ENCODE measurements at places on chromosomes 5 and 9. TPM values are rescaled to one million over a fixed set of nuclear protein-coding genes. Genes with fewer than 3 reads are reported as not detected.

The STX17 gene
- 41.5 TPM for total RNA-seq

The NUTM2F gene
- not detected for total RNA-seq

The PCDHB6 gene
- not detected for total RNA-seq

The NFIB gene
- total RNA-seq = 0.21 TPM

The SLC6A7 gene
- not detected for total RNA-seq

The CCDC183 gene
- 0.75 TPM for total RNA-seq

The PPP2CA gene
- 205 TPM for total RNA-seq

The SNCAIP gene
- total RNA-seq = not detected

The SLC34A3 gene
- total RNA-seq = not detected

The CARD9 gene
- total RNA-seq = 4.2 TPM

The SLC23A1 gene
- not detected for total RNA-seq

The PFN3 gene
- total RNA-seq = not detected

The SLC6A3 gene
- not detected for total RNA-seq

The SOHLH1 gene
- not detected for total RNA-seq

The DND1 gene
- 0.90 TPM for total RNA-seq

The LTC4S gene
- 3.0 TPM for total RNA-seq

The SYNPO gene
- total RNA-seq = 0.16 TPM

The PCDHA6 gene
- total RNA-seq = not detected

The LRRC19 gene
- not detected for total RNA-seq

The LCN1 gene
- total RNA-seq = not detected

The OR1Q1 gene
- total RNA-seq = not detected

The BAAT gene
- not detected for total RNA-seq

The CTXN3 gene
- not detected for total RNA-seq

Measured in natural killer cell (primary cell).